ENCODE measurements at places on chromosomes 13 and 19.

- DNase-seq = no peak
These were observed 65.8 kb downstream of the FREM2 start for GRCh38 chr13:38752686-38753085.

DNA sequence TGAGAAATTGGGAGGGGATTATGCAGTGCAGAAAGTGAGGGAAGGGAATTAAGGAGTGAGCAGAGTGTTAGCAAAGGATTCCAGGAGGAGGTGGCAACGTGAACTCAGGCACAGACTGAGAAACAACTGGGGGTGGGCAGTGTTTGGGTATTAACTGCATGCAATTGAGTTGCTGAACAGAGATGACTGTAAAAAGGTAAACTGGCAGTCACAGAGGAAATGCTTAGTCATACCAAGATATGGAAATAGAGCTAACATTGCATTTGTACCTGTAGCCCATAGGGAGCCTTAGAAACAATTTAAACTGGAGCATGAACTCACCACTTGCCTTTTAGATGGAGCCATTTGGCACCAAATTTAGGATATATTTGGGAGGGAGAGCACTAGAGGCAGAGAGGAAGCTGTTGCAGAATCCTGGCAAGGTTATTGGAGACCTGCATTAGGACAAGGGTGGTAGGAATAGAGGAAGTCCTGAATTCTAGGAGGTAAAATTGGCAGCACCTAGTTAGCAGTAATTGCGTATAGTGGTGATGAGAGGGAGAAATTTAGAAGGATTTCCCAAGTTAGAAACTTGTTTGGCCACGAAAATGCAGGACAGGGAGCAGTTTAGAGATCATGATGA lies 100.6 kb upstream of the FRY start:
- DNase-seq = peak; percentile 77

- no peak for DNase-seq
These were observed 307.1 kb downstream of the OXGR1 start for GRCh38 chr13:96687191-96687590.

GRCh38 chr13:26616126-26616525 lies 58.6 kb downstream of the WASF3 start:
- no peak for DNase-seq

DNA sequence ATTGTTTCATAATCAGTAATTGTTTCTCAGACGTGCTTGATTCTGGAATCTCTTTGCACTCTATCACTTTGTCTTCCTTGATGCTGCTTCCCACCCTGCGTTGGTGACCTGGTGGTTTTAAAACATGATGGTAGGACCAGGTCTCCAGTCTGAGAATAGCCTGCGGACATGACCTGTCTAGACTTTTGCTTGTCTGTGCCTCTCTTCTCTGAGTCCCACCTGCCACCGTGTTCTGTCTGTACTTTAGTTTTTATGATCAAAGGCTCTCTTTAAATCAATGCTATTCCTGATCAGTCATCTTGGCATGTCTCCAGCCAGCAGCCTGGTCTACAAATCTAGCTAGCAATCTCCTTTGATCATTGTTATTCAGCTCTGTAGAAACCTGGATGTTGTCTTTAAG lies 933.9 kb downstream of the DIAPH3 start:
- no peak for DNase-seq

- no peak for DNase-seq
These were observed 115.4 kb downstream of the ABCC4 start for GRCh38 chr13:95185851-95186250.

- DNase-seq = no peak
These were observed 7.8 kb upstream of the SELENOV start for GRCh38 chr19:39506944-39507714.

DNA sequence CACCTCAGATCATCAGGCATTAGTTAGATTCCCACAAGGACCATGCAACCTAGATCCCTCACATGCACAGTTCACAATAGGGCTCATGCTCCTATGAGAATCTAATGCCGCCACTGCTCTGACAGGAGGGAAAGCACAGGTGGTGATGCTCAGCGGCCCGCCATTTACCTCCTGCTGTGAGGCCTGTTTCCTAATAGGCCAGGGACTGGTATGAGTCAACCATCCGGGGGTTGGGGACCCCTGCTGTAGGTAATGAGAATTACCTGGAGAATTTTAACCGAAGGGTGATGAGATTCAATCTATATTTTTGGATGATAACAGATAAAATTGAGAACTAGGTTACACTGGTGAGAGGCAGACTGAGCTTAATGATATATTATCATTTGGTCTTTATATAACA lies 101.4 kb downstream of the LACC1 start:
- DNase-seq = no peak

GRCh38 chr13:24985107-24985506 lies 110.8 kb upstream of the PABPC3 start:
- no peak for DNase-seq

- no peak for DNase-seq
These were observed 52.5 kb downstream of the FOXO1 start for GRCh38 chr13:40613914-40614313.

- DNase-seq = no peak
These were observed 877.2 kb upstream of the PCDH20 start for GRCh38 chr13:62292714-62293480.

- no peak for DNase-seq
These were observed 38.5 kb downstream of the SPATA13 start for GRCh38 chr13:24199016-24199415.

DNA sequence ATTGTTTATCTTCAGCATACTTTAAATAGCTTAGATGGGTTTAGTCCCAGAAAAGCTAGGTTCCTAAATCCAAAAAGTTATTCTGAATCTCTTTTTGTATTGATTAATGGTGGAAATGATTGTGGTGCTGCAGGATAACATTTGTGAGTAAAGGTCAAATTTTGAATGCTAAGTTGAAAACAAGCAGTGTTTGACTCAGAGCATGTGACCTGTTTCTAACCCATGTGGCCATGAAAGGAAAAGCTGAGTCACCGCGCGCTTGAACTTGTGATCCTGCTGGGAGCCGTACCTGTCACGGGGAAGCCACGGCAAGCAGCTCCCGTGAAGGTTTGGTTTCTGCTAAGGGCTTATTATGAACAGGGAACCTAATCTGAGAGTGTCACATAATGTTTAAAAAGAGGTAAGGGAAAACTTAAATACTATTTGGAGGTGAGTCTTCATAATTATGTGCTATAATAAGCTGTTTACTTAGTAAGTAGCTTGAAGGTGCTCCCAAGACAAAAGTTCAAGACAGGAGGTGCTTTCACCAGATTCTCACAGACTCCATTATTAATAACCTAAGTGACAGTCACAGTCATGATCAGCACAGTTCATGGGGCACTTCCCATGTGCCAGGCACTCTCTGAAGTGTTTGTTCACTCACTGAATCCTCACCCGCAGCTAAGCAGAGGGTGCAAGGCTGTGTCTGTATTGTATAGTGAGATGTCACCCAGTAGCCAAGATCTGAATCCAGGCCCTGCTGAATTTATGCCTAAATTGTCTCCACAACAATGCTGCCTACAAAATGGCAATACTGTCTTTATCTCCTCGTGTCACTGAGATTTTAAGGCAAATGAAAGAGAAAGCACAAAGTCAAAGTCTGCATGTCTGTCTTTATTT lies 286.5 kb downstream of the MYO16 start:
- DNase-seq = peak; percentile 97

DNA sequence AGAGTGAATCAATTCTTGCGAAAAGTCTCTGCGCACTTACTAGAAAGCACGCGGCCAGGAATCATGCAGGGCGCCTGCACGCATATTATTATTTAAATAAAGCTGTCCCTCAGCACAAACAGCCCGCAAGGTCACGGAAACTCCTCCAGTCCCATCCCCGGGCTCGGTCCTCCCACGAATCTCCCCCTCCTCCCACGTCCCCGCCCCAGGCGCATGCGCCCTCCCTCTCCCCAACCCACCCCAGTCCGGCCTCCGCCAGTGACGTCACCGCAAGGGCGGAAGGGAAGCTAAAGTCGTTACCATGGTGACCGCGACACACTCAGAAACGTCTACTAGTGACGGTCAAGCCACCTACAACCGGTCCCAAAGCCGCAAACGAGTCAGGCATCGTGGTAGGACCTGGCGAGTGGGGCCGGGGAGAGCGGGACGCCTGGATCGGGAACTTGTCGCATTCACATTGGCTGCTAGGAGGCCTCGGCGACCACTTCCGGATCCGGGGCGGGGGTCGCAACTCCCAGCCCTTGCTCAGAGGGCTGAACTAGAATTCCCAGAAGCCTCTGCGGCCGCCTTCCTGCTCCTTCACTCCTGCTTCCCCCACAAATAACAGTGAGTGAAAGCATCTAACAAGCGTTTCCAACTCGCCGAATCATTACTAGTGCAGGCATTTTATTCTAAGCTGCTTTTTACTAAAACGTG lies at the start of gene ZSCAN5A:
Gene ZSCAN5A (minus strand): TSS at position 459 of the 696 bp plus-strand sequence. CDS start 89,793 bp downstream, outside the sequence.
- peak; percentile 99 for DNase-seq

DNA sequence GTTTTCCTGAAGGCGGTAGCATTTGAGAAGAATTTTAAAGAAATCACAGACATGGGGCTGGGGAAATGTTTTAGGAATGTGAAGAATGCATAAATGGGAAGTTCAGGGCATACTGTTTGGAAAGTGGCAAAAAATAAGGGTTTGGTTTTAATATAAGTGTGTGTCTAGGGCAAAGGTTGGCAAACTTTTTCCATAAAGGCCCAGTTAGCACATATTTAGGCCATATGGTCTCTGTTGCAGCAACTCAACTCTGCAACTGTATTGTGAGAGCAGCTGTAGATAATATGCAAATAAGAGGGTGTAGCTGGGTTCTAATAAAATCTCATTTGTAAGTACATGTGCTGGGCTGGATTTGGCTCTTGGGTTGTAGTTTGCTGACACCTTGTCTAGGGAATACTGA lies 521.9 kb downstream of the DIAPH3 start:
- no peak for DNase-seq

- DNase-seq = no peak
These were observed 765.4 kb upstream of the SPRY2 start for GRCh38 chr13:81106348-81106747.

DNA sequence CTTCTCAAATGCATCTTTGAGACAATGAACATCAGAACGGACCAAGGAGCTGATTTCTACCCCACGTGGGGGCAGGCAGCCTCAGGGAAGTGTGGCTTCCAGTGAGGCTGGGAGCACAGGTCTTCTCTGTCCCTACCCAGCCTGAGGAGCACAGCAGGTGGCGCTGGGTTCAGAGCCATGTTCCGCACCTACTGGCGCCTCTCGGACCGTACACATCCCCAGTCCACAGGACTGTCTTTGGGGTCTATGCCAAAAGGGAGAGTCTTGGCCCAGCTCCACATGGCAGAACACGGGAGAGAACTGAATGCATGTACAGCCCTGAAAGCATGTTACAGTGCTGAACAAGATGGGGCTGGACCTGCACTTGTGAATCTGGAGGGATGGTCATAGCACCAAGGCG lies 22.6 kb downstream of the SUGP1 start:
- no peak for DNase-seq

DNA sequence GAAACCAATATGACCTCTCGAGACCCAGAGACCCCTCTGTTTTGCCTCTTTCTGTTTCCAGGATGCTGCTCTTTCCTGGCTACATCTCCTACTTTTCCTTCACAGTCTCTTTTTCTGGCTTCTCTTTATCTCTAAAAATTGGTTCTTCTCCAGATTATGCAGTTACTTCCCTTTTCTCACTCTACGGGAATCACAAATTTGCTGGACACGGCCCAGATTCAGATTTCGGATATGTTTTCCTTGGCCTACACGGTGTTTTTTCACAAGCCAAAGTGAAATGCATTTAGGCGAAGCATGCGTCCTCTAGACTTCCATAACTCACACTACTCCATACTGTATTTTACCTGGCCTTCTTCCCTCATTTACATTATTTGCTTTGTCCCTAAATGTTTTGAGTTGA lies 214.7 kb upstream of the MIR17HG start:
- DNase-seq = no peak

GRCh38 chr19:35459414-35460082 lies 11.5 kb downstream of the FFAR2 start:
- DNase-seq = peak; percentile 47

GRCh38 chr13:54347531-54347930 lies 1318.9 kb downstream of the OLFM4 start:
- no peak for DNase-seq

GRCh38 chr19:34128558-34129250 lies 43.6 kb upstream of the LSM14A start:
- DNase-seq = no peak

DNA sequence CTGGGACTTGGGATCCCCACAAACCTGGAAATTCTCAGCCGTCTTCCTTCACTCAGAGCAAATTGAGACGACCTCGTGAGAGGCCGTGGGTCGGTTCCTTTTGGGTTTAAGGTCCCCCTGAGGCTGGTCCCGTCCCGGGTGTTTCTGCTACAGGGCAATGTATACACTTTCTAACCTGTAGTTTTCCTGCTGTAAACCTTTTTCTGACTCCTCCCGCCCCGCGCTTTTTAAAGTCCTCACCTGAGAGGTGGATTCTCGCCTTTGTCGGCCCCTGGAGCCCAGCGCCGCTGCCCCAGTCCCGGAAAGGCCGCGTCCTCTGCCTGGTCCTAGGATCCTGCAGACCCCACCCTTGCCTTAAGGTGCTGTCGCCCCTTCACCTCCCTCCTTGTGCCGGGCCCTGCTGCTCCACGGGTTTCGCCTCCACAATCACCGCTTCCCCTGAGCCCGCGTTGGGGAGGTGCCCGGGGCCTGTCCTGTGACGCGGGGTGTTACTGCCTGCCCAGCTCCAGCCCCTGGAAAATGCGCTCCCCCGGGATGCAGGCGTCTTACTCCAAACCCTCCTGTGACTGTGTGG lies 391 bp downstream of the ZNF761 start:
- no peak for DNase-seq

- no peak for DNase-seq
These were observed 65.8 kb upstream of the MED4 start for GRCh38 chr13:48160606-48161278.

- DNase-seq = no peak
These were observed 26.4 kb downstream of the KCTD4 start for GRCh38 chr13:45174478-45174877.

- no peak for DNase-seq
These were observed 15.3 kb downstream of the RFXAP start for GRCh38 chr13:36834299-36834698.

- DNase-seq = no peak
These were observed 12.0 kb downstream of the GPX4 start for GRCh38 chr19:1115646-1116420.

DNA sequence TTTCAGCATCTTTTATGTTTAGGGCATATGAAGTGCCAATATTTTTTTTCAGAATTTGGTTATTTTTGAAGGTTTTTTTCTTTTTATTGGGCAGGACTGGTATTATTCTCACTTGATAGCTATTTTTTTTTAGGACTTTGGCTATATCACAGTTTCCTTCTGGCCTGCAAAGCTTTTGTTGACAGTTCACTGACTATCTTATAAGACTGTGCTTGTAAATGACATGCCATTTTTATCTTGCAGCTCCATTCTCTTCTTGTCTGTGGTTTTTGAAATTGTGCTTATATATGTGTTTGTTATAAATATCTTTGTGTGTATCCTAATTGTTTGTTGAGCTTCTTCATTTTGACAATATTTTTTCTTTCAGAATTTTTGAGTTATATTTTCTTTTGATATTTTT lies 26.4 kb upstream of the ZNF431 start:
- no peak for DNase-seq

DNA sequence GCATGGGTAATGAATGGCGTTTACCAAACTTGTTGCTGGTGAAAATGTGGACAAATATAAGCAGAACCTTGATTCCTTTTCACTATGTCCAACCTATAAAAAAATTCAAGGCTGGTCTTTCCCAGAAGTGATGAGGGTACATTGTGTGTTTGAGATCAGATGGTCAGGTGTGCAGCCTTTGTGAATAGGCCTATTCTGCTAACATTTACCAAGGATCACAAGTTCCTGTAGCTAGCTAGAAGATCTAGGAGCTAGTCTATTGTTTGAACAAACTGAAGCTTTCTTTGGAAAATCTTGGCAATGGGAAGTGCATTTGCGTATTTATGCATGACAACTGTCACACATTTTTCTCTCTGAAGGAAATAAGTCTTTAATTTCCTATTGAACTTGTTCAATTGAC lies 489.6 kb downstream of the KLF5 start:
- DNase-seq = no peak
